AML-193 (cell line): ENCODE measurements at places on chromosomes 6 and 20.

- no peak for DNase-seq
These were observed 14.9 kb downstream of the DYNLT1 start for GRCh38 chr6:158629367-158630221.

DNA sequence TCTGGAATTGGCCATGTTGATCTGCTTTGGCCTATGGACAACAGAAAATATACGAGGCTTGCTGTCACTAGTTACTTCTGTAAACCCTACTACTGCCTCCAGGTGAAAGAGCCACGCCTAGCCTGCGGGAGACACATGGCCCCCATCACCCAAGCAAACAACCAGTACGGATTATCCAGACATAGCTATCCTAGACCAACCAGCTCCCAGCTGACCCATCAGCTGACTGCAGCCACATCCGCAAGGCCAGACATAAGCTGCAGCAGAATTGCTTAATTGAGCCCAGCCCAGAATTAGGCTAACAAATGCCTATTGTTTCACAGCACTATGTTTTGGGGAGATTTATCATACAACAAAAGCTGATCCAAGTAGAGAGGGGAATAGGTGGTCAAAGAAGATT is 13.5 kb downstream of the REV3L start:
- no peak for DNase-seq

GRCh38 chr6:169168706-169169105 is 84.9 kb downstream of the THBS2 start:
- DNase-seq, result no peak

- DNase-seq, result no peak
These were observed 19.0 kb upstream of the MAP3K7 start for GRCh38 chr6:90605749-90606340.
